ENCODE measurements at places on chromosomes 7 and 10. TPM values are rescaled to one million over a fixed set of nuclear protein-coding genes. Genes with fewer than 3 reads are reported as not detected.

SPAM1 gene
- not detected for total RNA-seq

SMO gene
- total RNA-seq: 12.3 TPM

OPN4 gene
- total RNA-seq: not detected

TMEM139 gene
- total RNA-seq: 1.7 TPM

KAT6B gene
- 28.5 TPM for total RNA-seq

PIP gene
- total RNA-seq: not detected

ASB15 gene
- total RNA-seq: not detected

METTL27 gene
- total RNA-seq: 8.2 TPM

ZDHHC4 gene
- 59.1 TPM for total RNA-seq

Data from placental epithelial cell (primary cell).